ENCODE measurements at places on chromosomes 12 and 14.

DNA sequence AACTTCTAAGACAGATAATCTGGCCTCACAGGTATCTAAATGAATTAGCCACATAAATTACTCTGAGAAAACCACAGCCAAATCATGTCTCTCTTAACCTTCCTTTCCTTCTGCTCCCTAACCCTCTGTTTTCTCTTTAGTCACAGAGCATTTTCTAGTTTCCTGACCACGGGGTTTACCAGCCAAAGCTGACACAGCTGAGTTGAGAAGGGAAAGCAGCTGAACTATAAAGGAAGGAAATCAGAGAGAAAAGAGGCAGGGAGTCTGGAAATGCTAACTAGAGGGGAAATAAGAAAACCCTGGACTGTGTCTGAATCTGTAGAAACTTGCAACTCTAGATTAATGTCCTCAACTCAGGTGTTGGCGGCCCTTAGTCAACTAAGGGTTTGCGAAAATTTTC lies 24.4 kb downstream of the ANKS1B start:
- peak; percentile 52 for DNase-seq

- peak; percentile 96 for DNase-seq
Observed at GRCh38 chr14:77882098-77882497, 82.2 kb downstream of the ADCK1 start.

DNA sequence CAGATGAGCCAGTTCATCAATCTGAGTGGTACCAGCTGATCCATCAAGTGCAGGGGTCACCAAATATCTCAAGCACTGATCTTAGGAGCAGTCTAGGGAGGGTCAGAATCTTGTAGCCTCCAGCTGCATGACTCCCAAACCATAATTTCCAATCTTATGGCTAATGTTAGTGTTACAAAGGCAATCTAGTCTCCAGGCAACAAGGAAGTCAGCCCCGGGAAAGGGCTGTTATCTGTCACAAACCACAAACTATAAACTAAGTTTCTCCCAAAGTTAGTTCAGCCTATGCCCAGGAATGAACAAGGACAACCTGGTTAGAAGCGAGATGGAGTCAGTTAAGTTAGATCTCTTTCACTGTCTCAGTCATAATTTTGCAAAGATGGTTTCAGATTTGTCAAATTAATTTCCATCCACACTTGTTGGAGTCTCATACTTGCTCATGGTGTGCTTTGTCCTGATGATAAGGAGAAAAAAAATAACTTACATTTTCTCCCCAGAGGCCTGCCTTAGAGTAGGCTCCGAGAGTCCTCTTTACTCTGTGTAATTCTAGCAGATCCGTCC lies 3.9 kb upstream of the ABHD4 start:
- DNase-seq = no peak

DNA sequence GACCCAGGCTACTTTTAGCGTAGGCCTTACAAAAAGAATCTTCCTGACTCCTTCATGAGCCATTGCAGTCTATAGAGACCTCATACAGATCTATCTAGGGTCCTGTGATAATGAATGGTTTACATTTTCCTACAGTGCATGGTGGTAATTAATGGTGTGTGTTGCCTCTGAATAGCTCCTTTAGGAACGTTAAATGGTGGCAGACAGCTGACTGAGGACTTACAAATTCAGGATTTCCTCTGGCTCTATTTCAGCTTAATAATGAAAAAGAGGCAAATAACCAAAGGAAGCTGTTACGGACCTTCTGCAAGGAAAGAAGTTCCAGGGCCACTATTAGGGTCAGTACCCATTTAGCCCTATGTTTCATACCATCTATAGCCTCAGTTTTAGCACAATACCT lies 5.1 kb downstream of the IKBIP start:
- no peak for DNase-seq

- no peak for DNase-seq
Observed at GRCh38 chr14:32978691-32979255, 40.1 kb downstream of the NPAS3 start.

DNA sequence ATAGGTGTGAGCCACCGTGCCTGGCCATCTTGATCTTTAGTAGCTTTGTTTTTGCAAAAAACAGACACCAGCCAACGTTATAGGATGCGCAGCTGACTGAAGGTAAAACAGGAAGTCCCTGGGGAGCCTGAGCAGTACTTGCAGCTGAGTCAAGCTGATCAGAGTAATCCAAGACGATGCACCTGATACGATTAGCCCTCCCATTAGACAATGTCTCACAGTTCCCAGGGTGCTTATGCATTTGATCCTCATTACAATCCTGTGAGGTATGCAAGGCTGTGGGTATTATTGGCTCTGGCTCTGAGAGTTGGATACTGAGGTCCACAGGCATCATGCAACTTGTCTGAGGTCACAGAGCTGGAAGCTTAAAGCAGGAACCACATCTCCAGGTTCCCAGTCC lies 8.1 kb downstream of the KRT18 start:
- DNase-seq = peak; percentile 95

DNA sequence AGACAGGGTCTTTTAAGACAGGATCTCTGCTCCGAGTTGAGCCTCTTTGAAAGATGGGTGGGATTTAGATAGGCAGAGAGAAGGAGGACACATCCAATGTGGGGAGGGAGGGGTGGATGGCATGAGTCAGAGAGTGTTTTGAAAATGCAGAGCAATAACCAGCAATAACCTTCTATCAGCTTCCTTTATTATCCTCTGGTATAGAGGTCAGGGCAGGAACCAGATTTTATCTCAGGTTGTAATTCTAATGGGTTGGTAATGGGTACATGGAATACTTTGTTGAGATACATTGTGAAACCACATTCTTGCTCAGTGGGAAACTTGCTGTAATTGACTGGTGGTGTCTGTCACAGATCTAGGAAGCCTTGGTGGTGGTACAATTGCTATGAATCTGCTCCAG lies 37.6 kb upstream of the CCDC63 start:
- no peak for DNase-seq

- DNase-seq = no peak
Observed at GRCh38 chr12:89494411-89495231, 30.0 kb downstream of the GALNT4 start.

- DNase-seq = no peak
Observed at GRCh38 chr12:79058342-79058741, 193.8 kb downstream of the SYT1 start.

DNA sequence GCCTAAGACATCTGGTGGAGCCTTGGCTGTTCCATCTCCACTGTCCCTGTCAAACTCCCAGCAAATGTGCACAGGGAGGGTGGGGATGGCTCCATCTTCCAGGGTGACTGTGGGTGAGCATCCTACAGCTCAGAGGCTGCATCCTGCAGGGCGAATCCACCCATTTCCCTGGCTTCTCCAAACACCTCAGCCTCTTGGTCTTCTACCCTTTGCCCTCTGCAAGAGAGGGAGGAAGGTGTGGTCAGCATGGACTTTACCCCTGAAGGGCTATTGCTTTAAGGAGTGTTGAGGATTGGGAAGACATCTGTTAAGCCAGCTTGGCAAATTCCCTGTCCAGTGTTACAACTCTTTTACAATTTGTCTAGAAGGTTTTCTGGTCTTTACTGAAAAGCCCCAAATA lies 23.1 kb upstream of the DGLUCY start:
- DNase-seq = no peak

- peak; percentile 44 for DNase-seq
Observed at GRCh38 chr14:96297000-96297399, 41.0 kb downstream of the BDKRB1 start.

GRCh38 chr12:120684523-120684932 lies 2.4 kb upstream of the MLEC start:
- no peak for DNase-seq

DNA sequence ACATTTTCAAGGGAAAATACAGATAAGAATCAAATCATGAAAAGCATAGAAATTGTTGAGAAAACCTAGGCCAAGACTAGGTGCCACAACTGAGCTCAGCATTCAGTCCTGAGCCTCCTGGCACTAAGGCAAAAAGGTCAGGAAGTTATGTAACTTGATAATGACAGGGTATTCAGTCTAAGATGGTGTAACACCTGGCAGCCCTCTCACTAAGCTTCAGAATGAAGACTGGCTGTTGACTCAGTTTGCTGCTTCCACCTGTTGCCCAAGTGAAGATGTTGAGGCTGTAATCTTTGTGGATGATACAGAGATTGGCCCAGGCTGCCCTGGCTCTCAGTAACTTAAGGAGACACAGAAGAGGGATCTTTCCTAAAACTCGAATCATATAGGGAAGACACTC lies 19.6 kb downstream of the PROX2 start:
- DNase-seq = peak; percentile 24

DNA sequence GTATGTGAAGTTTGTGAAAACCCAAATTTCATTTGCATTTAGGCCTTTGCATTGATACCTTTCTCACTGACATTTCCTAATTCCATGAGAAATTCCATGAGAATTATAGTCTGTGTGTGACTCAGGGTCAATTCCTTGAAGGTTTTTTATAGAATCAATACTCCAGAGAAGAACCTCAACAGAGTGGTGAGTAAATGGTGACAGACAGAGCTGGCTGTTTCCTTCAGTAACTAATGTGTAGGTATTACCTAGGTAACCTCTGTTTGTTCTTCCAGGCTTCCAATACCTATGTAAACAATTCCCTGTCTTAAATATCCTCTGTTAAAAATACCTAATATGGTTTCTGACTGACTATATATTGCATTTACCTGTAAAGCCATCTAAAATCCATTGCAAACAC lies 117.0 kb downstream of the TTC8 start:
- DNase-seq = no peak

DNA sequence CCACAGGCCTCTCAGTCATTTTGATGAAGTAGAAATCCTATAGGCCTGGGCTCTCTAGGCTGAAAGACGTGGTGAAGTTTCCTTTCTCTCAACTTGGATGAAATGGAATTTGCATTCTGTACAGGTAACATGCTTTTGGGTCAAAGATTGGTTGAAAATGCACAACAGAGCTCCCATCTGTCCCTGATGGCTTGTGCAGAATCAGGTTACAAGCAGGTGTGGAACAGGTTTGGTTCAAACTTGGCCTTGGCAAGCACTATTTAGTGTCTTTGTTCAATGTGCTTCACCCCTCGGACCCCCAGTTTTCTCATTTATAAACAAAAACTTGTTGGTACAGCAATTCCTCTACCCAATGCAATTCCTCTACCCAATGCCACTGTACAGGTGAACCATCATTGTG lies 1493.0 kb downstream of the AACS start:
- no peak for DNase-seq

DNA sequence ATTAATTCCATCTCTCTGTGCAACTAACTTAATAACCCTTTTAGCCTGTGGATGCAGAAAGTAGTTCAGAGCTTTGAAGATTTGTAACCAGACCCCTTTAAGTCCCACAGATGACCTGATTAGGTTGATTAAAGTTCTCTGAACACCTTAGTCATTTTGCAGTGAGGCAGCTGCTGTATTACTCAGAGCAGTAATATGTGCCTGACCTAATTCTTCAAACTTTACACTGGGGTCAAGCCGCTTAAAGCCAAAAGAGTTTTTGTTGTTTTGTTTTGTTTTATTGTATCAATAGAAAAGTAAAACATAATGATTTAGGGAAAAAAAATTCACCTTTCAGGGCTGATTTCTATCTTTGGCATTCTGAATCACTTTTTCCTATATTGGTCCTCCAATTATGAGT lies 78.6 kb upstream of the PLEKHG7 start:
- DNase-seq = no peak

GRCh38 chr14:101132588-101132987 lies 229.1 kb upstream of the RTL1 start:
- DNase-seq = no peak

- no peak for DNase-seq
Observed at GRCh38 chr12:26334621-26335124, 139.3 kb downstream of the SSPN start.

DNA sequence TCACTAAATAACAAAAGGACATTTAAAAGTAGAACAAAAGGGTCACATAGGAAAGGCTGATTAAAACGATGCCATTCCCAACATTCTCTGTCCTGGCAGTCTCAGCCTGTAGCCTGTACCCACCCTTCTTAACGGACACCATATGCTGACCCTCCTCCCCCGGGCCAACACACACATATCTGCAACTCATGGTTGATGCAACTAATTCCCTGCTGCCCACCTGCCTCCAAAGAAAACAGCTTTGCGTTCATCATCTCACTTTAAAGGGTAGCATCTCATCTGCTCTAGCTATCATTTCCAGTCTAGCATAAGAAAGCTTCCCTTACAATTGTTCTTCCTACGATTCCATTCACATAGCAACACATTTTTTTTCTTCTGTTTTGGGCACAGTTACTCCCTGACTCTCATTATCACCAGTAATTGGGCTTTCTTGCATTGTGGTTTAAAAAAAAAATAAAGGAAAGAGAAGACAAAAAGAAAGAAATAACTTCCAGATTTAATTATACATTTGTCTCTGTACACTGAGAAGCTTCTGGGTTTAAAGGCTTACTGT lies 92.9 kb downstream of the KCNC2 start:
- no peak for DNase-seq

- DNase-seq = no peak
Observed at GRCh38 chr14:63322897-63323573, 4.3 kb upstream of the GPHB5 start.

Measured in NCI-H2171 (cell line).